T-helper 1 cell (primary cell): ENCODE measurements at places on chromosomes 5 and 9.

- DNase-seq = no peak
Measured at GRCh38 chr9:108606401-108606800, 249.4 kb downstream of the ACTL7B start.

DNA sequence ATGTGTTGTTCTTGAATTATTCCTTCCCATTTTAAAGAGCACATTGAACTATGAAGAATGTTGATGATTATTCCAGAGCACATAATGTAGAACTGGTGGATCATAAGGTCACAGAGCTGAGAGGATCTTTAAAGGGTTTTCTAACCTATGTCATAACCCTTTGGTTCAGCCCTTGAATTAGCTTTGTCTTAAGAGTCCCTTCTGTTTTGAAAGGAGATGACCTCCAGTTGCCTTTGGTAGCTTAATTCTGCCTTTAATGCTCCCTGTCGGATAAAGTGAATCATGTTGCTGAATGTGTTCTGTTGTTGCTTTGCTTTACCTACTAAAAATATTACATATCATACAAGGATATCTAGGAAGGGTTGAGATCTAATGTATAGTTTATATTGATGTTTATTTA is 99.1 kb upstream of the PRRC1 start:
- no peak for DNase-seq

DNA sequence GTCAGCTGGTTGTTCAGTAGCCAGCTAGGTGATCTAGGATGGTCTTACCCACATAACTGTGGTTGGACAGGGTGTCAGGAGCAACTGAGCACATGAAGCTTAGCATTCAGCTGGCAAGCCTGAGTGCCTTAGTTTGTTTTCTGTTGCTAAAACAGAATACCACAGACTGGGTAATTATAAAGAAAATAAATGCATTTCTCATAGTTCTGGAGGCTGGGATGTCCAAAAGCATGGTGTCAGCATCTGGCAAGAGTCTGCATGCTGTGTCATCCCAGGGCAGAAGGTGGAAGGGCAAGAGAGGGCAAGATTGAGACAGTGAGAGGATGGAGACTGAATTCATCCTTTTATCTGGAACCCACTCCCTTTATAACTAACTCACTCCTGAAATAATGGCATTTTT is 921.5 kb downstream of the TLE4 start:
- no peak for DNase-seq

DNA sequence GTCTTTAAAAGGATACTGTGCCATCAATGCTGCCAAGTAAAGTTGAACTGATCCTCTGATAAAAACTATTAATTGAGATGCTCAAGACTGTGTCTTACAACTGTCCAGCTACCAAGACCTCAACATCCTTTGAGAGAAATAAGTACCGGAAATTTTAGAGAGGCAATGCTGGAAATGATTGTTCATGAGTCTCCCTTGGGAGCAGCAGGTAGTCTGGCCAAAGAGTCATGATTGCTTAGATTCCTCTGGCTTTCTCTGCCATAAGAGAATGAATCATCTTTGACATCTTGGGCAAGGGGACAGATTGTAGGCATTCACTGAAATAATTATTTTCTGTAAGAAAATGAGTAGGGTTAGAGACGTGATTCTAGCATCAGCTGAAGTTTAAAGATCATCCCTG is 466.6 kb upstream of the DAB2 start:
- no peak for DNase-seq

DNA sequence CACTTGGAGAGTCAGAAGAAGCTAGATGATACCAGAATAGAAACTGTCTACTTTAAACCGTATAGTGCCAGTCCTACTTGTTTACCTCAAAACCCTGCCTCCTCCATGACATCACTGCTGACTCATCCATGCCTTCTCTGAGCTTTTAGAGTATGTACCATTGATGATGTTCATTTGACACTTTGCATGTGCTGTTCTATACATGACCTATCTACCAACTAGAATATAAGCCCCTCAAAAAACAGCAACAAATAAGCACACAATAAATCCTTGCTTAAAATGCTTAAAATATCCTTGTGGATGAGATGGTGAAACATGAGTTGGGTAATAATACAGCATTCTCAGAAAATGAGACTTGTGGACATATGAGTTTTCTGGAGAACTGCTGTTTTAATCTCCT is 2.6 kb downstream of the CTNNAL1 start:
- DNase-seq = peak; percentile 22

DNA sequence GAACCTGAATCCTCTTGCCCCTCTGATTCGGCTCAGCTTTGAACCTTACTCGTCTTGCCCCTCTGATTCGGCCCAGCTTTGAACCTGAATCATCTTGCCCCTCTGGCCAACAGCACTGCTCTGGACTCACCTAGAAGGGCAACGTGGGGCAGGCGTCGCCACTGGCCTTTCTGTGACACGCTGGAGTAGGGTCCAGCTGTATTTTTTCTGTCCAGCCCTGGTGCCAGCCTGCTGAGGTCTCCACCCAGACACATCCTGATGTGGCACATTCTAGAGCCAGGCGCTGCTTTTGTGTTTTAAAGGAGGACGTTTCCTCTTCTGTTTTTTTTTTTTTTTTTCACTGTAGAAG is 15.2 kb upstream of the CPEB4 start:
- DNase-seq = no peak

DNA sequence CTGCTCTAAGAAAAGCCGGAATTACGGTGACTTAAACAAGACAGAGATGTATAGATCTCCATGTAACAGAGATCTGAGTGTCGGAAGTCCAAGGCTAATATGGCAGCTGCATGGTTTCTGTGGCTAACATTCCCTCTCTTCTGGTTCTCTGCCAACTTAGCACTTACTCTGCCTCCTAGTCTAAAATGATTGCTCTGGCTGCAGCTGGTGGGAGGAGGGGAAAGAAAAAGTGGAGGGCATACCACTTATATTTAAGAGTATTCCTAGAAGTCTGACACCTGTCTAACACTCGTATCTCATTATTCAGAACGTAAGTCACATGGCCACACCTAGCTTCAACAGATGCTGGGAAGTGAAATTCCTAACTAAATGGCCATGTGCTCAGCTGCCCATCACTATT is 551.5 kb upstream of the TLE4 start:
- no peak for DNase-seq

DNA sequence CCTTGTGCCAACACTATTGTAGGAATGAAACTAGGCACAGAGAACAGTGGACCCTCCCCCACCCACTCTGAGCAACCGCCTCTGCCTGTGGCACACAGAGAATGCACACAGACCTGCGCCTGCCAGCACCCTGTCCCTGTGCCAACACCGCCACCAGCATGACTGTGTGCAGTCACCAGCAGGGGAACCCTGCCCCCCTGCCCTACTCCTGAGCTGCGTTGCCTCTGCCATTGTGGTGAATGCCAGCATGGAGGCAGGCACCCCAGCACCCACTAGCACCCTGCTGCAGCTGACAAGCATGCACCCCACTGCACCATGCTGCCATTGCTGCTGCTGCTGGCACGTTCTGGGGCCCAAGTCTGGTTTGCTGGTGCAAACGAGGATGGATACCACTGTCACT is 94.4 kb upstream of the PRLR start:
- no peak for DNase-seq

DNA sequence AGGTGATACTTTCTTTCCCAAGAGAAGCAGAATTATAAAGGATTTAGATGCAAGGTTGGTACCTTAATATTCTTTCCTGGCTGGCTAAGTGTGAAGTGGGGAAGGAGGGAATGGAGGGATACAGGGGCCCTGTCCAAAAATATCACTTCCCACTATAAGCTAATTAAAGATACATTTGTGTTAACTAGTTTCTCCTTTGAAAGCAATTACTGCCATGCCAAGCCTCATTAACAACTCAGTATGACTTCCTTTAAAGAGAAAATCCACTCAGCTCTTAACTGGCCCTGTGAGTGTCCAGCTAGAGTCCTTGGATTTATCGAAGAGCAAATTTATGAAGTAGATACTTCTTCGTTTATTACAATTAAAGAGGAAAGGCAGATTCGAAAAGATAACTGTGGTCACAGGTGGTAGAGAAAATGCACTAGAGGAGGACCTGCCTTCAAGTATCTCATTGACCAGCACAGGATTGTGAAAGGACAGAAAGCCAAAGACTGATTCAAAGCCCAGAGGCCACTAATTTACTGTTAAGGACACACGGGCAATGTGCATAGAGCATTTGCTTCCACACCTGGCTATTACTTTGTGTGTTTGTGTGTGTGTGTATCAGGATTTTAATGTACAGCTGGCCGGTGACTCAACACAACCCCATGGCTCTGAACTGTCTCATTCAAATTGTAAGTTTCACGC is 11.2 kb upstream of the GLDC start:
- no peak for DNase-seq

DNA sequence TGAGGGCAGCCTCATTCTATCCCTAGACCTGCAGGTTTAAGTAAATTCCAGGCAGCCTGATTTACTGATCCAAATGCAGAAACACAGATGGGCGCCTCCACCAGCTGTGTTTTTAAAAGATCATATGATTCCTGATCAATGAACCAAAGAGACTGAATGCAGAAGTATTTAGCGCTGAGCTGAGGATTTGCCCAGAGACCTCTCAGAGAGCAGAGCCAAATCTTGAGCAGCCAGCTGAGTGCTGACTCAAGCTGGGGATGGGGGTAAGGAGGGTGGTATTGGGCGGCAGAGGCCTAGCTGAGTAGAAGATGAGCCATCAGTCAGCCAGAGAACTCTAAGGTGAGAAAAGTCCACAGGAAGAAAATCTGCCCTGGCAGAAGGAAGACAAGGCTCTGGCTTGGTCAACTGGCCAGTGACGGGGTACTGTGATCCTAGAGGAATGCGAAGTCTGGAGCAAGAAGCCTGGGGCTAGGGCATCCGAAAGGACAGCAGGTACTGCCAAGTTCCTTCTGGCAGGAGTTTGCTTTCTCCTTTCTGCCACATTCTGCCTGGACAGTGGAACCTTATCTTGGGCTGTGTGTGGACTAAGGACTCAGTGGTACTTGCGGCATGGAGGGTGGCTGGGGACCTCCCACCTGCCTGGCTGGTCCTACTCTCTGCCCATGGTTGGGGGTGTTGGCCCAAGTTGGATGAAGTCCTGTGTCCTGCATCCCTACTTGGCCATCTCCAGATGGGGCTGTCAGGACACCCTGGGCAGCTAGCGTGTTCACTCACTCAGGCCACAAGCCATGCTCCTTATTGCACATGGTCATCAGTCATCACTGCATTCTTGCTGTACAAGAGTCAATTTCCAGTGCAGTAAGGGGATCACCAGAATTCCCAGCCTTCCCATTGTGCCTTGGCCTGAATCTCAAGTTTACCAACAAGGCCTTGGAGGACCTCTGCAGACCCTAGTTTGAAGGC is 34.5 kb upstream of the CDKN2AIPNL start:
- DNase-seq = no peak

- DNase-seq = no peak
Measured at GRCh38 chr5:86129009-86129408, 488.7 kb upstream of the COX7C start.

DNA sequence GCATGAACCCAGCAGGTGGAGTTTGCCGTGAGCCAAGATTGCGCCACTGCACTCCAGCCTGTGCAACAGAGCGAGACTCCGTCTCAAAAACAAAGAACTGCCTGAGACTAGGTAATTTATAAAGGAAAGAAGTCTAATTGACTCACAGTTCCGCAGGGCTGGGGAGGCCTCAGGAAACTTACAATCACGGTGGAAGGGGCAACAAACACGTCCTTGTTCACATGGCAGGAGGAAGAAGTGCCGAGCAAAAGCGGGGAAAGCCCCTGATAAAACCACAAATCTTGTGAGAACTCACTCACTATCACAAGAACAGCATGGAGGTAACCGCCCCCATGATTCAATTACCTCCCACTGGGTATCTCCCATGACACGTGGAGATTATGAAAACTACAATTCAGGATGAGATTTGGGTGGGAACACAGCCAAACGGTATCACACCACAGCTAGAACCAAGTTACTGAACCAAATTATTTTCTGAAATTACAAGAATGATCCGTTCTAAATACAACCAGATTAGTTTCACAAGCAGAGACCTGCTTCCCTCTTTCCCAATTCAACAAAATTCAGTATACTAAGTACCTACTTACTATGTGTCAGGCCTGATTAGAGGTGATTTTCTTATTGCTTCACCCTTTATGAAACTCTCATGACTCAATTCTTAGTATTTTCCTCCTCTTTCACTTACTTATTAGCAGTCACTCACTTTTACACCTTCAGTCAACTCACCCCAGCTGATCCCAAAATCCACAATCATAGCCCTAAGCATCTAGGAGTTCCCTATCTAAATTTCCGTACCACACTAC is 8.4 kb downstream of the UBTD2 start:
- no peak for DNase-seq

GRCh38 chr9:88571419-88571818 is 36.4 kb downstream of the NXNL2 start:
- DNase-seq = no peak

DNA sequence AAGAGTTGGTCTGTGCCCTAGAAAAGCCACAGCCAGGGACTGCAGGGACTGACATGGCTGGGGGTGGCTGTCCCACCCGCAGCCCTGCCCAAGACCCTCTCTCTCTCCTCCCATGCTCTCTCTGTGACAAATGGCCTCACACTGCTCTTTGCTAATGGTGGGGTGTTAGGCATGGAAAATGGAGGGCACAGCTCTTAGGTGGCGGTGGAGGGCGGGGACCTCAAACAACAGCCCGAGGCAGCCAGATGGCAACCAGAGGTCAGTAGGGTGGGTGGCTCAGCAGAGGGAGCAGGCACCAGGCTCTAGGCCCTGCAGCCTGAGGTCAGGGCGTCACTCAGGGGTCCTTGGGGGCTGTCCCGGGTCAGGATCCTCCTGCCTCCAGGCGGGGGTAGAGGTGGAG is 73.9 kb upstream of the DAB2IP start:
- DNase-seq = no peak

GRCh38 chr9:76796296-76796695 is 32.1 kb downstream of the PCA3 start:
- DNase-seq = no peak

- no peak for DNase-seq
Measured at GRCh38 chr5:58077966-58078365, 381.9 kb downstream of the PLK2 start.

DNA sequence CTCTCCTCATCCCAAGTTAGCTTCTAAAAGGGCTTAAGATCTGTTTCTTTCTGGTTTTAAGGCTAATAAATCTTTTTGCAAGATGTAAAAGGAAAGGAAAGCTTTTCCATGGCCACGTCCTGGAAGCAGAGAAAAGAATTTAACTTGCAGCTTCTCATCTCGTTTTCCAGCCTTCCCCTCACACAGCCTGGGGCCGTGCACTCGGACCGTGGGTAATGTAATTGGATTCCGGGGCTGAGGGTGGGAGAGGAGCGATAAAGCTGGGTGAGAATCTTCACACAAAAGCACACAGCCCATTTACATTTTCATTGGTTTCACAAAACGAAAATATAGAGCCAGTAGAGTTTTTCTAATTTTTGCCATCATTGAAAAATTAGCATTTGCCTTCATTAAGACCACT is 91.2 kb downstream of the IRX2 start:
- no peak for DNase-seq

- DNase-seq = no peak
Measured at GRCh38 chr9:124913378-124913777, 27.5 kb downstream of the GOLGA1 start.

- DNase-seq = no peak
Measured at GRCh38 chr5:31731016-31731415, 92.1 kb downstream of the PDZD2 start.

DNA sequence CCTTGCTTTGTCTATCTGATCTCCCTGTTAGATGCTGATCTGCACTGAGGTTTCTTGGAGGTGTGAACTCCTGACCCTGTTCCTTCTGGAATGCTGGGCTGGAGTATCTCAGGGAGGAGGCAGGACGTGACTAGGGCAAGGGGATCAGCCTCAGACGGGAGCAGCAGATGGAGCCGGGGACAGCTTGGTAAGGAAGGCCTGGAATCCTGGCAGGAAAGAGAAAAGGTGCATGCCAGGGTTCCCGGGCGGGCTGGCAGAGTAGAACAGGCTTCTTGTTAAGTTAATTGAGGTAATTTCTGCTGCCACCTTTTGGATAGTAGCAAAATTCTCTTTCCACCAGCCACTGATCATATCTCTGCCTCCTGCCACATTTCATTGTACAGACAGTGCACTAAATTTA is 180.9 kb downstream of the ZNF462 start:
- DNase-seq = no peak
